ENCODE measurements at places on chromosomes 1 and 21.

DNA sequence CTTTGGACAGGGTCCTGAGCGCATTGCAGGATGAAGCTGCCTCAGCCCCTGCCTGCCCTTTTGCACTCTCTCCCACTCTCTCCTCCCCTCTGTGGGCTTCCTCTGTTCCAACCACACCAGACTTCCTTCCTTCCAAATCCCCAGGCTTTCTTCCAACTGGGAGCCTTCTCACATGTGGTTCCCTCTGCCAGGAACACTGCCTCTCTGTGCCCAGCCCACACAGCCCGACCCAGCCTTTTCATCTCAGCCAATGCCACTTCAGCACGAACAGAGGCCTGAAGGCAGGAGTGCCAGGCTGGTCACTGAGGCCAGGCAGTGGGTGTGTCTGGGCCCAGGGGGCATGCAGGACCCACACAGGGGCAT lies 5.9 kb downstream of the SELENON start:
- H3K27ac ChIP-seq: no peak overlapping the region
- no peak for DNase-seq
- peaks cover 27% of the 10 kb centered on the region for H3K4me1 ChIP-seq
- no peaks in the 10 kb centered on the region for H3K36me3 ChIP-seq

DNA sequence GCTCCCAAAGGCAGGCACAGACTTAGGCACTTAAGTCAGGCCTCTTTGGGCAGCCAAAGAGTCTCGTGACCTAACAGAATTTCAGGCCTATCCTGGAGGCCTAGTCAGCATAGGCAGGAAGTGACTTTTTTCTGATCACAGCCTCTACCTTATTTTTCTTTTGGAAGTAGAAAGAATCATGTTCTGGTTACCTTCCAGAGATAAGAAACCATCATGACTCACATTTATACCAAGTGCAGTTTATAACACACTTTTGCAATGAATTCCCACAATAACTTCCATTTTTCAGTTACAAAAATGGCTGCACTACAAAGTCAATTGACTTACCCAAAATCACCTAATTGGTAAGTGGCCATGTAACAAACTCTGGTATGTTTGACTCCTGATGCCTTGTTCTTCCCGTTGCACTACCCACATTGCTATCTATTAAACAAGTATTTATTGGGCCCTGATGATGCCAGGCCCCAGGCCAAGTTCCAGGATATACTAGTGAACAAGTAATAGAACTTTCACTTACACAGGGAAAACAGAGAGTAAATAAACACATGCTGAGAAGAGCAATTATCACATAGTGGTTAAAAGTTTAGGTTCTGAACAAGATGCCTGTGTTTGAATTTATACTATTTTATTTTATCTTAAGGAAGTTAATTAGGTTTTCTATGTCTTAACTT lies 74.3 kb downstream of the SH3GLB1 start:
- peaks cover 68% of the 10 kb centered on the region for H3K4me1 ChIP-seq
- H3K27ac ChIP-seq: peak overlapping the region; percentile 85
- H3K4me3 ChIP-seq: no peak overlapping the region

DNA sequence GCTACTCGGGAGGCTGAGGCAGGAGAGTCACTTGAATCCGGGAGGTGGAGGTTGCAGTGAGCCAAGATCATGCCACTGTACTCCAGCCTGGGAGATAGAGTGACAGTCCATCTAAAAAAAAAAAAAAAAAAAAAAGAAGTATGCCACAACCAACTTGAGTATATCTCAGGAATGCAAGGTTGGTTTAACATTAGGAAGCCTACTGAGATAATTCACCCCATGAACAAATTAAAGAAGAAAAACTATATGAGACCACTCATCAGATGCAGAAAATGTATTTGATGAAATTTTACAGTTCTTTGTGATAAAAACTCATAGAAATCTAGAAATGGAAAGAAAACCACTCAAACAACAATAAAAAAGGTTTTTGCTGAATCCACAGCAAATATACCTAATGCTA lies 373.8 kb downstream of the LMO4 start:
- no peak overlapping the region for H3K4me3 ChIP-seq
- H3K4me1 ChIP-seq: peaks cover 21% of the 10 kb centered on the region
- DNase-seq: no peak

DNA sequence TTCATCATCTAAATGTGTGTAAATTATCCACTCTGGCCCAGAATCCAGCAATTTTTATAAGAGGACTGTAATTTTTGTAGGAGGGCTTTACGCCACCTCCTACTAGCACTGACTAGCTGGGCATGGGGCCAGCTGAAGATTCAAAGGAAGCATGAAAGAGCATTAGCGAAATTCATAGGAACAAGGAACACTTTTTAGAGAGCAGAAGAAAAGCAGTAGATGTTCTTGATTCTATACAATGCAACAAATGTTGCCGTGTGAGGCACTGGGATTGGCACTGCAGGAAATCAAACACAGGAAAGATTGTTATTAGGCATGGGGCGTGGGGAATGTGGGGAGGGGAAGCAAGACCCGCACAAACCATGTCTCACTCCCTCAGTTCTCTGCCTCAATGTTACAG lies 58.4 kb upstream of the PARP1 start:
- DNase-seq: no peak
- no peak overlapping the region for H3K27ac ChIP-seq
- peaks cover 12% of the 10 kb centered on the region for H3K36me3 ChIP-seq
- peaks cover 11% of the 10 kb centered on the region for H3K27me3 ChIP-seq
- no peaks in the 10 kb centered on the region for H3K4me1 ChIP-seq

- H3K4me3 ChIP-seq: no peak overlapping the region
- peaks cover 12% of the 10 kb centered on the region for H3K4me1 ChIP-seq
- no peaks in the 10 kb centered on the region for H3K36me3 ChIP-seq
- DNase-seq: peak; percentile 25
- no peak overlapping the region for H3K27ac ChIP-seq
- H3K27me3 ChIP-seq: no peaks in the 10 kb centered on the region
Measured at GRCh38 chr1:218339267-218339831, 5.8 kb upstream of the TGFB2 start.

DNA sequence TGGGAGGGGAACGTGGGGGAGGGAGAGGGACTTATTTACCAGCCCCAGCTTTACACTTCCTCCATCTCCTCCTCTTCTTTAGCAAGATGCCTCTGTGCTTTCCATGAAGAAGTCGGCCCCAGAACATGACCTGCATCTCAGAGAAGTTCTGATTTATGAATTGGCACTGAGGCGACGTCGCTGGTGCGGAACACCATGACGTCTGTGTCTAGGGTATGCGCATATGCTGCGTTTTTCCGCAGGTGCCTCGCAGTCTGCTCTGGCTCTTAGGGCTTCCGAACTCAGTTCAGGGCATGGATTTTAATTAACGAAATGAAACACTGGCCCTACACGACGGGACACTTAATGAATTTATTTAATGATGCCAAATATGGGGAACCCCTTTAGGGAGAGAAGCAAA lies 510.3 kb downstream of the SMYD3 start:
- peaks cover 32% of the 10 kb centered on the region for H3K36me3 ChIP-seq
- no peaks in the 10 kb centered on the region for H3K27me3 ChIP-seq

GRCh38 chr1:221462345-221462744 lies 279.5 kb downstream of the DUSP10 start:
- peaks cover 6% of the 10 kb centered on the region for H3K36me3 ChIP-seq
- H3K27me3 ChIP-seq: no peaks in the 10 kb centered on the region
- no peak overlapping the region for H3K4me3 ChIP-seq
- H3K4me1 ChIP-seq: peaks cover 33% of the 10 kb centered on the region
- H3K27ac ChIP-seq: no peak overlapping the region
- DNase-seq: no peak

GRCh38 chr1:86064899-86065298 lies 91.7 kb downstream of the COL24A1 start:
- no peaks in the 10 kb centered on the region for H3K36me3 ChIP-seq
- H3K27me3 ChIP-seq: no peaks in the 10 kb centered on the region
- H3K4me3 ChIP-seq: no peak overlapping the region
- DNase-seq: no peak
- no peak overlapping the region for H3K27ac ChIP-seq
- H3K4me1 ChIP-seq: peaks cover 36% of the 10 kb centered on the region

DNA sequence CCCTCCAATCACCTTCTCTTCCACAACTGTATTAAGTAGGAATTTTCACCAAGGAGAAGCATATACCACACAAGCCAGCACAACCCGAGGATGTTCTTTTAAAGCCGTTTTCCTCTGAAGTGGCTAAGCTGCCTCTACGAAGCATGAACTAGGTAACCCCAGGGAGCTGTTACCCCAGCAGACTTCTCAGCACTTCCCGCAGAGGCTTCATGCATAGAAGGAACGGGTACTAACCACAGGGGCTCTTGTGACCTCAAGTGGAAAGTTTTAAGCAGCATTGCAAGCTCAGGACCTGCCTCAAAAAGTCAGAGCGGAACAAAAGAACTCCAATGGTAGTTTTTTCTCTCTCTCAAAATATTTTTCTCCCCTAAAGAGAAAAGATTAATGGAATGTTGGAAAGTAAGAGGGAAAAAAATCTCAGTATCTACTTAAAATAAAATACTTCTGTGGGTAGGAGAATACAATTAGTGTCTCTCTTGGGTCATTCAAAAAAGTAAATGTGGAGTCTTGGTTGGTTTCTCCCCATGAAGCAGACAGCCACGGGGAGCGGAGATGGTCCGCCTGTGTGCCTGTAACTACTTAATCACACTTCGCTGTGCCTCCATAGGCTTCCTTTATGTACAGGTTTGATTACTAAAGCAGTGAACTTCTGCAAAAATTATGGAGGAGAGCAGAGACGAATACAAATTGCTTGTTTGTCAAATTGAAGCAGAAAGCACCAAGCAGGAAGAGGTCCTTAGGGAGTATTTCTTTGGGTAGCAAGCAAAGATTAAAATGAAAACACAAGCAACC lies 40.9 kb downstream of the STX6 start:
- no peak overlapping the region for H3K27ac ChIP-seq
- H3K4me3 ChIP-seq: no peak overlapping the region
- H3K4me1 ChIP-seq: peaks cover 17% of the 10 kb centered on the region
- H3K36me3 ChIP-seq: peaks cover 8% of the 10 kb centered on the region
- no peak for DNase-seq

- H3K36me3 ChIP-seq: peaks cover 5% of the 10 kb centered on the region
- H3K27me3 ChIP-seq: peaks cover 2% of the 10 kb centered on the region
- no peak for DNase-seq
- peak overlapping the region; percentile 88 for H3K4me3 ChIP-seq
- H3K4me1 ChIP-seq: peaks cover 80% of the 10 kb centered on the region
- no peak overlapping the region for H3K27ac ChIP-seq
Measured at GRCh38 chr1:98055457-98055856, 134.6 kb upstream of the DPYD start.

GRCh38 chr1:157455318-157455717 lies 97.0 kb downstream of the FCRL5 start:
- DNase-seq: no peak
- peaks cover 8% of the 10 kb centered on the region for H3K27me3 ChIP-seq
- no peak overlapping the region for H3K4me3 ChIP-seq
- no peak overlapping the region for H3K27ac ChIP-seq
- no peaks in the 10 kb centered on the region for H3K36me3 ChIP-seq

- H3K36me3 ChIP-seq: no peaks in the 10 kb centered on the region
- peak overlapping the region; percentile 50 for H3K27ac ChIP-seq
- peaks cover 7% of the 10 kb centered on the region for H3K27me3 ChIP-seq
- peak; percentile 48 for DNase-seq
- H3K4me3 ChIP-seq: peak overlapping the region; percentile 7
- H3K4me1 ChIP-seq: peaks cover 13% of the 10 kb centered on the region
Measured at GRCh38 chr1:36497207-36497606, 14.5 kb upstream of the CSF3R start.

GRCh38 chr21:32240851-32241687 lies 37.8 kb downstream of the MIS18A start:
- H3K4me3 ChIP-seq: no peak overlapping the region
- H3K27ac ChIP-seq: no peak overlapping the region
- no peak for DNase-seq

DNA sequence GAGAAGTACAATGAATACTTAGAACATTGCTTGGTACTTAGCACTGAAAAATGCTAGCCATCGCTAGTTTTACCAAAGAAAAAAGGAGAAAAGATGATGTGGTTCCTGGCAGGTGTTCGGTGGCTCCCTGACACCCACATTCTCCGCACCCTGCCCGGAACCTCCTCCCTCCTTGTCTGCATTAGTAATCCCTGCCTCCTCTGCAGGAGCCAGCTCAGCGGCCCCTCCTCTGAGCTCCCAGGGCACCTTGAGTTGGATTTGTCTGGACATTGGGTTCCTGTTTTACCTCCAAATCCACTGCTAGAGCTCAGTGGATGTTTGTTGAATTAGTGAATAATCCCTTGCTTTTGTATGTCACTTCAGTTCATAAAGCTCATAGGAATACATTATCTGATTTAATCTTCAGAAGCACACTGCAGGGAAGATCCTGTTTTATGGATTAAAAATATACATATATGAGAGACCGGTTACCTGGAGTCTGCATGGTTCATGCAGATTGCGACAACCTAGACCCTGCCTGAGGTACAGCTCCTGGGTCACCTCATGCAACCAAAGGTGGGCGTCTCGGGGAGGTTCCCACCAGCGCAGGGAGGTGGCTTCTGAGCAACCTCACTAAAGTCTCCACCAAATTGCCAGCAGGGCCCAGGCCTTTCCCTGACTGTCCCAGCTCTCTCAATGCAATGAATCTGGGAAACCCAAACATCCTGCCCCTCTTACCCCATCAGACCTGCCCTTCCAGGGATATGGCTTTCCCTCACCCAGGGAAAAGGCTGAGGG lies 24.2 kb downstream of the PCAT6 start:
- no peak overlapping the region for H3K4me3 ChIP-seq
- no peaks in the 10 kb centered on the region for H3K36me3 ChIP-seq
- H3K27ac ChIP-seq: no peak overlapping the region
- no peak for DNase-seq
- H3K27me3 ChIP-seq: peaks cover 43% of the 10 kb centered on the region

- H3K36me3 ChIP-seq: 0 out of 2 replicates have a peak, but pooled peaks cover 4% of the 10 kb centered on the region
- peaks cover 49% of the 10 kb centered on the region for H3K4me1 ChIP-seq
- peaks cover 3% of the 10 kb centered on the region for H3K27me3 ChIP-seq
- H3K4me3 ChIP-seq: peak overlapping the region; percentile 55
- peak; percentile 83 for DNase-seq
- H3K27ac ChIP-seq: peak overlapping the region; percentile 93
Measured at GRCh38 chr1:9066945-9067807, 2.3 kb downstream of the SLC2A5 start.

DNA sequence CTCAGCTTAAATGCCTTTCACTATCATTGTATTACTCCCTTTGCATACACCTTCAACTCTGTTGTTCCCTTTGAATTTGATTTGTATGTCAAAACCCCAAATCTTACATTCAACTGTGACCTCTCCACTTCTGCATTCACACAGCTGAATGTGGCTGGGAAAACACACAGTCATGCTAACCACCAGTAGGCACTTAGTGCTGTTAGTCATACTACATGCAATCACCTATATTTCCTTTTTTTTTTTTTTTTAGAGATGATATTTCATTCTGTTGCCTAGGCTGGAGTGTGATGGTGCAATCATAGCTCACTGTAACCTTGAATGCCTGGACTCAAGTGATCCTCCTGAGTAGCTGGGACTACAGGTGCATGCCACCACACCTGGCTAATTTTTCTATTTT lies 16.2 kb downstream of the BTBD8 start:
- no peaks in the 10 kb centered on the region for H3K27me3 ChIP-seq
- H3K4me1 ChIP-seq: no peaks in the 10 kb centered on the region
- no peak overlapping the region for H3K27ac ChIP-seq
- DNase-seq: no peak
- no peak overlapping the region for H3K4me3 ChIP-seq

GRCh38 chr1:150008699-150009098 lies 1.8 kb downstream of the OTUD7B start:
- H3K36me3 ChIP-seq: peaks cover 26% of the 10 kb centered on the region
- no peaks in the 10 kb centered on the region for H3K27me3 ChIP-seq
- peak overlapping the region; percentile 99 for H3K27ac ChIP-seq

Data from HFFc6 (cell line).